Liver (tissue), 10 donors: ENCODE measurements at places on chromosomes 16 and 17.

- DNase-seq, result no peak
Observed at GRCh38 chr16:64470916-64471315, 650.9 kb downstream of the CDH11 start.

GRCh38 chr16:54421220-54421619 is 134.6 kb upstream of the IRX3 start:
- no peak for DNase-seq

DNA sequence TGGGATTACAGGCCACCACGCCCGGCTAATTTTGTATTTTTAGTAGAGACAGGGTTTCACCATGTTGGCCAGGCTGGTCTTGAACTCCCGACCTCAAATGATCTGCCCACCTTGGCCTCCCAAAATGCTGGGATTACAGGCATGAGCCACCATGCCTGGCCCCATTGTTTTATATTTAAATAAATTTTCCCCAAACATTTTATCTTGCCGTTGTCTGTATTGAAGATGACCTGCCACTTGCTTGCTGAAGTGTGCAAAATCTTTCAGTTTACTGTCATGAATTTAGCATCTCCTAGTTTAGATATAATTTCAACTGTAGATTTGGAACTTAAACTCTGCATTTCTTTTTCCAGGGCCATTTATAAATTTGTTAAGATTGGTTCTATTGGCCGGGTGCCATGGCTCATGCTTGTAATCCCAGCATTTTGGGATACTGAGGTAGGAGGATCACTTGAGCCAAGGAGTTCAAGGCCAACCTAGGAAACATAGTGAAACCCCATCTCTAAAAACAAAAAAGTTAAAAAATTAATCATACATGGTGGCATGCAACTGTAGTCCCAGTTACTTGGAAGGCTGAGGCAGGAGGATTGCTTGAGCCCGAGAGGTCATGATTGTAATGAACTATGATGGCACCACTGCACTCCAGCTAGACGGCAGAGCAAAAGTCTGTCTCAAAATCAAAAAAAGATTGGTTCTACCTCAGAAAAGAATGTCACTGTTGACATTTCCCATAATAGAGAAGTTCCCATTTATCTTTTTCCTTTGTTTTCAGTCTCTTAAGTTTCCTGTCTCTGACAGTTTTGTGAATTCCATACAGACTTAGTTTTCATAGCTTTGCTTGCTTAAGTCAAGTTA is 84.4 kb downstream of the VMP1 start:
- DNase-seq, result no peak

DNA sequence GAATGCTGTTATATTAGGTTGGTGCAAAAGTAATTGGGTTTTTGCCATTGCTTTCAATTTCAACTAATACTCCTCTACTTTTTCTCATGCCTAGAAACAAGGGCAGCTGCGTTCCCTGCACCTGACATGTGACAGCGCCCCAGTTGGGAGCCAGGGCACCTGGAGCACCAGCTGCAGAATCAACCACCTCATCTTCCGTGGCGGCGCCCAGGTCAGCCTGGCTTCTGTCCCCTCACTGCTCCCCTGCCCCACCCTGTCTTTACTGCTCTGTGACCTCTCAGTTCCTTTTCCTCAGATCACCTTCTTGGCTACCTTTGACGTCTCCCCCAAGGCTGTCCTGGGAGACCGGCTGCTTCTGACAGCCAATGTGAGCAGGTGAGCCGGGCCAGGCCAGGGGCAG is 16.4 kb upstream of the ITGAD start:
- DNase-seq, result no peak

DNA sequence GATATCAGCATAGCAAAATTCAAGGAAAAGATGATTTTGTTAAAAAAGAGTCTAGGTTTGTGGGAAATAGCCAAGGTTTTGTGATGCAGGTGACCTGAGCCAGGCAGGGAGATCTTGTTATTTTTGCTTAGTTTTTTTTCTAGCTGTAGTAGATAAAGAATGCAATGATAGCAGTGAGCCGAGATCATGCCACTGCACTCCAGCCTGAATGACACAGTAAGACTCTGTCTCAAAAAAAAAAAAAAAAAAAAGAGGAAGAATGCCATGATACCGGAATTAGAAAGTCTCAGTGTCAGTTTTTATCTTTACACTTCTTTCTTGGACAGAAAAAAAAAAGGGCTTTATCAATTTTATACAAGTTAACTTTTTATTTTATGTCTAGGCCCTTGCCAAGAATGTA is 27.5 kb downstream of the TMEM238L start:
- no peak for DNase-seq

- DNase-seq, result no peak
Observed at GRCh38 chr16:26595199-26595598, 471.5 kb upstream of the C16orf82 start.
